H4 (cell line): ENCODE measurements at places on chromosomes 5 and 9. TPM values are rescaled to one million over a fixed set of nuclear protein-coding genes. Genes with fewer than 3 reads are reported as not detected.
A peak's percentile ranks its signal among the peaks of the same experiment; 100 is the strongest.

The CSF1R gene
- total RNA-seq, result 0.02 TPM in 1 of 2 replicates, not detected in the other

The PRRT1B gene
- total RNA-seq, result not detected in 2 replicates

The TXNDC8 gene
- total RNA-seq, result not detected in 2 replicates

The IRX2 gene
- 0.10 TPM in 1 of 2 replicates, not detected in the other for total RNA-seq

The TAL2 gene
- total RNA-seq, result 0.15 TPM in 1 of 2 replicates, not detected in the other

The TMEM171 gene
- total RNA-seq, result 10.4 and 10.7 TPM in 2 replicates

- DNase-seq, result no peak
These were observed 149.7 kb upstream of the EFNA5 start for GRCh38 chr5:107820429-107820828.

DNA sequence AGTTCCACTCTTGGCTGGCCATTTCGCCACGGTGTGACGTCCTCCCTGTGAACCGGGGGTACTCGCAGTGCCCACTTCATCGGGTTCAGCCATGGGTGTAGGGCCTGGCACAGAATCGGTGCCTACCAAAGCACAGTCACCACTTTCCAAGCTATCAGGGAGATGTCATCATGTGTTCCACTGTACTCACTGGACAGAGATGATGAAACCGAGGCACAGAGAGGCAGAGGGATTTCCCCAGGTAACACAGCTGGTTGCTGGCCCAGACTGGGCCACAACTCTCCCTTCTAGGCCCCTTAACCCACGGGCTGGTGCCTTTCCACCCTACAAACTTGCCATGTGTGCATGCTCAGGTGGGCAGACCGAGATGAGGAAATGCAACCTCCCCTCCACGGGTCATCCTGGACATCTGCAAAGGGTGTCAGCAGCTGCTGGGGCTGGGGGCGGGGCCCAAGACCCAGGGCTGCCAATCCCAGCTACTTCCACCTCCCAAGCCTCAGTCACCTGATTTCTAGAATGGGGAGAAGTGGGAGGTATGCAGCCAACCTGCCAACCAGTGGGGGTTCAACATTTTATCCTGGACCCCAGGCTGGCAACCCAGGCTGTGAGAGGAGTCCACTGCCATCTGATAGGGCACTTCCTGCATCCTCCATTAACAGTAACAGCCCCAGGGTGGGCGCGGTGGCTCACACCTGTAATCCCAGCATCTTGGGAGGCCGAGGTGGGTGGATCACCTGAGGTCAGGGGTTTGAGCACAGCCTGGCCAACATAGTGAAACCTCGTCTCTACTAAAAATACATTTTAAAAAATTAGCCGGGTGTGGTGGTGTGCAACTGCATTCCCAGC, 893 bp upstream of the SH2D3C start:
- no peak for DNase-seq

DNA sequence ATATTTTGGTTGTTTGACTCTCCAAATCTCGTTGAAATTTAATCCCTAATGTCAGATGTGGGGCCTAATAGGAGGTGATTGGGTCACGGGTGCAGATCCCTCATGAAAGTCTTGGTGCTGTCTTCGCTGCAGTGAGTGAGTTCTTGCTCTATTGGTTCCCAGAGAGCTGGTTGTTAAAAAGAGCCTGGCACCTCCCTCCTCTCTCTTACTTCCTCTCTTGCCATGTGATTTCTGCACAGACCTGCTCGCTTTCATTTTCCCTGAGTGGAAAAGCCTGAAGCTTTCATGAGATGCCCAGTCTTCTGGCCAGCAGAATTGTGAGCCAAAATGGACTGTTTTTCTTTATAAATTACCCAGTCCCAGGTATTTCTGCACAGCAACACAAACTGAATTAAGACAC, 221.6 kb downstream of the MAT2B start:
- peak; percentile 9 for DNase-seq

DNA sequence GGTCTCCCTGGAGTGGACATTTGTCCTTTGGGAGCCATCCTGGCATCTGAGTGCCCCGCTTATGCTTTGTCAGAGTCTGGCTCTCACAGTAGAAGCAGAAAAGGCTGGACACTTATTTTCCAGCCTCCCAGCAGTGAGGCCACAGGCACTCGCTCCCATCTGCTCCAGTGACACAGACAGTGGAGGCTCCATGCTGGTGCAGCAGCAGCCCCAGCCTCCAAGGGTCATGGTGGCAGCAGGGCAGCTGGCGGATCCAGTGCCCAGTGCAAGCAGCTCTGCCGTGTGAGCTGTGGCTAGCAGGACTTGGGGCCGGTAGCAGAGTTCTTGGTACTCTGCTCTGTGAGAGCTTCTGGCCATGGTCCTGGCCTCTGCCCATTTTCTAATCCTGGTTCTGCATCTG, 157.3 kb upstream of the ALDH1B1 start:
- DNase-seq, result no peak

GRCh38 chr9:22022396-22022795, 13.3 kb upstream of the CDKN2B start:
- DNase-seq, result no peak

- DNase-seq, result no peak
These were observed 168.0 kb downstream of the AP3B1 start for GRCh38 chr5:78126536-78126935.
